Left renal cortex interstitium (tissue), 4 donors: ENCODE measurements at places on chromosomes 1 and 21. TPM values are rescaled to one million over a fixed set of nuclear protein-coding genes. Genes with fewer than 3 reads are reported as not detected.

Gene EPHB2
- polyA plus RNA-seq, result 15.4 TPM

Gene SLC66A1
- 15.0 TPM for polyA plus RNA-seq

Gene NTPCR
- 78.2 TPM for polyA plus RNA-seq

Gene PPIAL4G
- 0.08 TPM for polyA plus RNA-seq

Gene C1orf116
- 23.9 TPM for polyA plus RNA-seq

Gene SERINC2
- polyA plus RNA-seq, result 41.3 TPM

Gene LORICRIN
- polyA plus RNA-seq, result not detected

Gene GABRD
- 1.4 TPM for polyA plus RNA-seq

GRCh38 chr1:86552376-86552775 lies 5.5 kb downstream of the CLCA4 start:
- no peak for DNase-seq

DNA sequence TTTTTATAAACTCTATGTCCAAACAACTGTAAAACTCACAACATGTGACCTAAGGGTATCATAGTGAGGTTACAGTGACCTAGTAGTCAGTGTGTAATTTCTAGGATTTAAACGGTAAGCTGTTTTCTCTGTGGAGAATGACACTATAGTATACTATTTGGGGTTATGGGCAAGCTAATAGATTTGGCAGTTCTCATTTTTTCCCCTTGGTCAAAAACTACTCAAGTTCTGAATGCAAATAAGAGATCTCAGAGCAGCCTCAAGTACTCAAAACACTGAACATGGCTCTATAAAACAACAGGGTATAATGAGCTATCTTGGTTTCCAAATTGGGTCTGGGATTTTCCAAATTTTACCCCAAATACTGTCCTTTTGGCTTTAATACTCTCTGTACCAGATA lies 88.5 kb upstream of the HMCN1 start:
- no peak for DNase-seq

DNA sequence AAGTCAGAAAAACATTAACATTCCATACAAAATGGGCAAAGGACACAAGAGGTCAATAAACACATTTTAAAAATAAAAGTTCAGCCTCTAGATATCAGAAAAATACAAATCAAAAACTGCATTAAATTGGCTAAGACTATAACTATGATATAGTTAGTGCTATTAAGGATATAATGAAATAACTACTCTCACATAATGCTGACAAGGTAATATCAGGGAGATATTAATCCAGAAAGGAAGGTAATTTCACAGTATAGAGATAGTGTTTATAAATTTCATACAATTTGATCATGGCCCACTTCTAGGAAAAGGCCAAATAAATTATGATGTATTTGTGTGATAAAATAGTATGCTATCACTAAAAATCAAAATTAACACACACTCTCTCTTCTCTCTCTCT lies 61.8 kb downstream of the LBR start:
- DNase-seq, result no peak

- no peak for DNase-seq
Measured at GRCh38 chr1:55064071-55064581, 24.8 kb downstream of the PCSK9 start.

GRCh38 chr1:182549811-182550210 lies 39.2 kb downstream of the RNASEL start:
- no peak for DNase-seq

DNA sequence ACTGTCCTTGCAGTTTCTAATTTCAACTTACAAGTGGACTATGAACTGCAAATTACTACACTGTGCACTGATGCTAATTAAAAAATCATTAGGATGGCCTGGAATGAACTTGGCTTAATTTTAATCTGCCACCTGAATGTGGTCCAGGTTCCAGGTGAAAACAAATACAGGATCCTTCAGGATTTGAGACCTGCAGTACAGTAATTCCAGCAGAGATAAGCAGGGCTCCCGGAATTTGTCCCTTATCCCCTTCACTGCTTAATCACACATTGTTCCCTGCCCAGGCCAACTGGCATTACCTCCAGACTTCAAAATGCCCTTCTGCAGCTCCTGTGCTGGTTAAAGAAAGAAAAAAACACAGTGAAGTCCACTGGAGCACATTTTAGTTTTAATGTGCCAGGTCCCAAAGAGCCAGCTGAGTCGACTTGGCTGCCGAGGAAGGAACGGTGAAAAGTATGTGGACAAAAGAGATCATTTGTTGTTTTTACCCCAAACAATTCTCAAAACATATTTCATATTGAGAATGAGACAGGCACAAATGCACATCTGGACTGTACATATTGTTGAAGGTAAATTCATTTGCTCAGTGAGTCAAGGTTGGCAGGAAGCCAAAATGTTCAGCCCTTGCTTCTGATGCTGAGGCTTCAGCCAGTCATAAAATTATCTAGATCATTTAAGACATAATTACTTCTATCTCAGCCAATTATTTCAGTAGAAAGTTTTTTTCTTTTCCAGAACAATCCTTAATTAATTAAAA lies 28.3 kb downstream of the DEGS1 start:
- no peak for DNase-seq

DNA sequence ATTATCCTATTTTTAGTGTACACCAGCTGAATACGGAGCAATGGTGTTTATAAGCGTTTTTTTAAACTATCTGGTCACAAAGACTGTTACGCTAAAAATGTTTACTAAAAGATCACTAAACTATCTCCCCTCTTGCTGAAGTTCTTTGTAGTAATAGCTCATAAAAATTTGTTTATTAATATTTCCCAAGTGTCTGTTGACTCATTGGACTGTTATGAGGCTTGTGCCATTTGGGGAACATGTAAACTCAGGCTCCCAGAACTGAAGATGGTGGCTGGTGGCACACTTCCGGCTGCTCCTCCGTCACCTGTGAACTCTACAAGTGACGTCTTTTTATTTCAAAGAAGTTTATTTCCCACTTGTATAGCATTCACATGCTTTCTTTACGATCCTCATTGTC lies 46.3 kb downstream of the AIDA start:
- DNase-seq, result no peak

DNA sequence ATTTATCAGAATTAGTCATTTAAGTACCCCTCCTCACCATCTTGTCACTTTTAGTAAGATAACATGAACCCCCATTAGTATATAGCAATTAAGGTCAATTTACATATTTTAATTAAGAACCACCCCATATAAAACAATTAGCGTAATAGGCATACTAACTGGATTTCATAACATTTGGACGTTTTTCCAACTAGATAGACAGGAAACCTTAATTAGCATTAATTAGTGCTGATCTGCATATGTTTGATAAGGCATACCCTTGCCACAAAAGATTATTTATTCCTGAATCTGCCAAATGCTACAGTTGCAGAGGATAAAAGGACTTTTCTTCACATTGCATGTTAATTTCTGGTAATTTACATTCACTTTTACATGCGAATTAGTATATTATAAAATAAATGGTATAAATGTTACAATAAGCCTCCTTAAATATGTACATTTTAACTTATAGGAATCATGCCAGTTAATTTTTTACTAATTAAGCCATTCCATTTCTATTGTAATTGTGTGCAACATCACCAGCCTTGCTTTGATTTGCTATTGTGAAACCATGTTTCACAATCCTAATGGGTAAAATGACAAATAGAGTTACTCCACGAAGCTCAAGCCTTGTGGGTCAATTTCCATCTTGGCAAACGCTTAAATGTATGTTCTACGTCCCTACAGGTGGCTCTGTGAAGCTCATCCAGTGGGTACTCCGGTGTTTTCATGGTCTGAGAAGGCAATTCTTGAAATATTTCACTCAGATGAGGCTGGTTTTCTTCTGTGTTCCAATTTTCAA lies 469.6 kb downstream of the DPYD start:
- no peak for DNase-seq

GRCh38 chr1:183180218-183180617 lies 5.8 kb upstream of the LAMC2 start:
- DNase-seq, result peak; percentile 57

- no peak for DNase-seq
Measured at GRCh38 chr1:43077273-43077672, 94.8 kb downstream of the EBNA1BP2 start.

DNA sequence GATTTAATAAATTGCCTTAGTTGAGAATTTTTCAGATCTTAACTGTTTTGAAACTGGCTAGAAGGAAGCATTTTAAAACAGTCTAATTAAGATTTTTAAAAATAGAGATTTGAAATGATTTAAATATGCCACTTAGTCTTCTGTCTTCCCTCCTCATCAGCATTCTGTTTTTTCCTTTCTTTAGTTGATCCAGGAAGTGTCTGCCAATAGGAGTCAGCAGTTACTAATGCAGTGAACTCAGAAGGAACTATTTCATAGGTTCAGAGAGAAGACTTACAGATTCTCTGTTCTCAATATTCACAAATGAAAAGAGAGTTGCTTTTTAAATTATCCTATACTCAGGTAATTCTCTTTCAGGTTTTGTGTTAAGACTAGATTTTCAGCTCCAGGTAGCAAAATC lies 84.5 kb downstream of the RPS6KC1 start:
- no peak for DNase-seq

DNA sequence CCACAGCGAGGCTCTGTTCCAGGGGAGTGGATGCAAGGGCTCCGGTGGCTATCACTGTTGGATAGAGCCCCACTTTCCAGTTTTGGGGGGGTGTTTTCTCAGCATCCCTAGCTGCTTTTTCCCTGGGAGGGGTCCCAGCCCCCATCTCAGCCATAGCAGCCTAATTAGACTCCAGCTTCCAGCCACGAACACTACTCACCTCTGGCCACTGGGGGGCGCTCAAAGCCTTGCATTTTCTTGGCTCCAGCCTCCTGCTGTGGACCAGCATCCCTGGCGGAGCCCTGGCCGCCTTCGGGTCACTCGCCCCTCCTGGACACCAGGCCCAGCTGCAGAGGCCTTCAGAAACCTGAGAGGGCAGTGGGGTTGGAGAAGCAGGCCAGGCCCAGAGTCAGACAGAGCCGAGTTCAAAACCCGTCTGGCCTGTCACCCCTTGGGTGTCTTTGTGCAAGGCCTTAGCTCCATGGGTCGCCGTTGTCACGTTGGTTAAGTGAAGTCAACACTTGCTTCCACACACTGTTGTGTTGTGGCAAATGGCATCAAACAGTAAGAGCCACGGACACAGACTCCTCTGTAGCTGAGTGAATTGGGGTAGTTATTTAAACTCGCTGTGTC lies 93.5 kb upstream of the ACTL8 start:
- no peak for DNase-seq

GRCh38 chr1:41777695-41778094 lies 141.0 kb downstream of the HIVEP3 start:
- no peak for DNase-seq

GRCh38 chr1:217153361-217153760 lies 430.1 kb upstream of the ESRRG start:
- DNase-seq, result no peak

DNA sequence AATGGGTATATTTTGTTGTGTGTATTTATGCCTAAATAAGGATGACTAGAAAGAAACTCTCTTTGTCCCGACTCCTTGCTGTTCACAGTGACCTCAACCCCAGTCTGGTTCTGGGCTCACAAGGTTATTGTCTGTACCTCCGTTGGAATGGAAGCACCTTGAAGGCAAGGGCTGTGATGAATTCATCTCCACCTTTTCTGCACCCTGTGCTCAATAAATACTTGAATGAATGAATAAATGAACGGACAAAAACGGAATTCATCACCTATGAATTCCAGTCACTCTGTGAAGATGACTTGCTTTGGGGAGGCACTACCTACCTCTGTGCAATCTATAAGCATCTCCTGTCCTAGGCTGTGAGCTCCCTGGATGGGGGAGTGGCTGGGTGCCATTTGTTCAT lies 39.3 kb downstream of the HSPG2 start:
- no peak for DNase-seq

- DNase-seq, result no peak
Measured at GRCh38 chr1:160639652-160640051, 7.2 kb downstream of the SLAMF1 start.

- DNase-seq, result no peak
Measured at GRCh38 chr1:233182587-233182986, 112.9 kb downstream of the PCNX2 start.

DNA sequence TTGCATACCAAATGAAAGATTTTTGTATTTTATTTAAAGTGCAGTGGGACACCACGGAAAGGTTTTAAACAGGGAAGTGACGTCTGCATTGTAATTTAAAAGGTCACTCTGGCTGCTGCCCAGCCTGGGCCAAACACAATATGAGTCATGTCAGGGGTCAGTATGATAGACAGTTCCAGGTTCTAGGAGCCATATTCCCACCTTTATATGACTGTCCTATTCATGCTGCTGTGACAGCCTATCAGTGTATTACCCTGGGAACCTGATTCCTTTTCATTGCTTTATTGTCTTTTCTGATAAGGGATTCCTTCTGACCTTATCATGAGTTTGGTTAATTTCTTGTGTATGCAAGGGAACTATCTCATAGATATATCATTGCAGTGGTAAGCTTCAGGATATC lies 5.3 kb downstream of the VANGL1 start:
- no peak for DNase-seq

DNA sequence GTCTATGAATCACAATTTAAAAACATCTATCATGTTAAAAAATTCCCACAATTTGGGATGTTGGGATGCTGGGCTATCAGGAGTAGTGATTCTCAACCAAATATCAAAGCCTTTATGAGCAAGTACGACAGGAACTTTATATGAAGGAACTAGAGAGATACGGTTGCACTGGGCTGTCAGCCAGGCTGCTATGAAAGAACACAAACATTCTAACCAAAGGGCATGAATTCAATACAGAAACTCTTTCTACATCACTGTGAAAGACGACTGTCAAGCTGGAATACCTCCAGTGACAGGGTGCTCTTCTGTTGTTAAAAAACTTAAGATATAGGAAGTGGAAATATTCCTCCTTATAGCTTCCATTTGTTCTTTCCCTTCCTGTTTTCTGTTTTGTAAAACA lies 9.8 kb downstream of the CACNA1E start:
- DNase-seq, result no peak

DNA sequence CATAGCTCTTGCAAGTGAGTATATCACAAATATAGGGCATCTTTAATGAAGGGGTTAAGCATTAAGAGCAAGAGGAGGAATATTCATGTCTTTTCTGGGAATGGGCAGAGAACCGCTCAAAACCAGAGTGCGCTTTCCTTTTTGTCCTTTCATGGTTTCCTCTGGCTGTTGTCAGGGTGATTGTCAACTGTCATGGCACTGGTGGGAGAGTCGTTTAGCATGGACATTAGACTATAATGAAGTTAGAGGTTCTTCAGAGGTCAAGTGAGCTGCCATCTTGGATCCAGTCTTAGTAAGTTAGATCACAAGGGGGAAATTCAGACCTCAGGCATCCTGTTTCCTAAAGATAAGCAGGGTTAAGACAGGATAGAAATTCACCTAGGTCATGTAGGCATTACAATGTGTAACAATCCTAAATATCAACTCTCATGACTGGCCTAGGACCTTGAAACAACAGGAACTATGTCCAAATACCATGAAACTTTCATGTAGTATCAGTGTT lies 12.1 kb upstream of the COA6 start:
- no peak for DNase-seq

DNA sequence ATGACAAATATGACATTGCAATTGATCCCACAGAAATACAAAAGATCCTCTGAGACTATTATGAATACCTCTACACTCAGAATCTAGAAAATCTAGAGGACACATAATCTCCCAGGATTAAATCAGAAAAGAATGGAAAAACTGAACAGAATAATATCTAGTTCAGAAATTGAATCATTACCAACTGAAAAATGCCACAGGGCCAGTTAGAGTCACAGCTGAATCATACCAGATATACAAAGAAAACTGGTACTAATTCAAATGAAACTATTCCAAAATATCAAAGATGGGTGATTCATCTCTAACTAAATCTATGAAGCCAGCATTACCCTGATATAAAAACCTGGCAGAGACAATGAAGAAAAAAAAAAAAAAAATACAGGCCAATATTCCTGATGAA lies 149.3 kb downstream of the BRINP3 start:
- no peak for DNase-seq
